ENCODE measurements at places on chromosomes 5 and 9. TPM values are rescaled to one million over a fixed set of nuclear protein-coding genes. Genes with fewer than 3 reads are reported as not detected.

CDH9 gene
- not detected for total RNA-seq

SLC46A2 gene
- not detected for total RNA-seq

ZNF658 gene
- total RNA-seq, result 1.6 TPM

CFAP77 gene
- total RNA-seq, result not detected

AGXT2 gene
- total RNA-seq, result not detected

FOXD4L5 gene
- 0.07 TPM for total RNA-seq

KIF24 gene
- total RNA-seq, result 3.2 TPM

KCNIP1 gene
- not detected for total RNA-seq

NDST1 gene
- total RNA-seq, result 193 TPM

SNCB gene
- not detected for total RNA-seq

PCDHA9 gene
- total RNA-seq, result not detected

NR5A1 gene
- not detected for total RNA-seq

ZNF484 gene
- total RNA-seq, result 5.7 TPM

CBY3 gene
- total RNA-seq, result not detected

CDH18 gene
- 0.87 TPM for total RNA-seq

PKN3 gene
- 5.6 TPM for total RNA-seq

GRCh38 chr5:58459146-58460001, 512 bp downstream of the PLK2 start:
- peak; percentile 30 for DNase-seq

DNA sequence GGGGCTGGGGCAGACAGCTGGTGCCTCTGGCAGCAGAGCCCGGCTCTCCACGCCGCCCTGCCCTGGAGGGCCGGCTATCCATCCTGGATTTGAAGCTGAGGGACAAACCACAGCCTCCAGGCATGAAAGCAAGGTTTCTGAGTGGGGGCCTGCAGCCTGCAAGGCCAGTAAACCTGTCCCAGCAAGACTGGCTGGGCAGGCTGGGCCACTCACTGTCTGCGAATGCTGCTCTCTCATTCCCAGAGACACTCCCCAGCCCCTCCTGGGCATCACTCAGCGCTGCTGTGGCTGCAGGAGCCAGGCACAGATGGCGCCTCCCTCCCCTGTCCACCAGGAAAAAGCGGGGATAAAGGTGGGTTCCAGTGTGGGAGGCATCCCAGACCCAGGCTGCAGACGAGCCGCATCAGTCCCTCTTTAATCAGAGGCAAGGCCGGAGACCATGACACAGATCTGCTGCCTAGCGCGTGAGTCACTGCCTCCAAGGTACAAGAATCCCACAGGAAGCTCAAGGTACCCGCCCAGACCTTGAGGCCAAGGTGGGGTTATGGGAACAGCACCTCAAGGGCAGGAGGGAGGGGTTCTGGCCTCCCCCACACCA, 118.0 kb downstream of the VAV2 start:
- DNase-seq, result peak; percentile 79

- DNase-seq, result no peak
Observed at GRCh38 chr9:68747043-68747533, 42.0 kb downstream of the PIP5K1B start.

DNA sequence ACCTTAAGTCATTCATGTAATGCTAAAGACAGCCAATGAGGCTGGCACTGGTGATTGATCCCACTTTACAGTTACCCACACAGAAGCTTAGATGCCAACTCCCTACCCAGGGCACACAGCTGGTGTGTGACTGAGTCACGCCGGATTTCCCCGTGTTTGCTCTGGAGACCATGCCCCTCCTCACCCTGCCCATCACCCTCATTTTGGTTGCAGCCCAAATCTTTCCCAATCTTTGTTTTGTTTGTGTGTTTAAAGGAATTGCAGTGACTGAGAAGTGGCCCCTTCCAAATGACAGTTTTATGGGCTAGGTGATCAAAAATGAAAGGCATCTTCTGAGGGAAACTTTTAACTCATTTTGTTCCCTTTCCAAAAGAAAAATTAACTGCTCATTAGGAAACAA, 10.9 kb downstream of the FBXL7 start:
- DNase-seq, result no peak

GRCh38 chr5:130323804-130324454, 419.7 kb downstream of the CHSY3 start:
- no peak for DNase-seq

DNA sequence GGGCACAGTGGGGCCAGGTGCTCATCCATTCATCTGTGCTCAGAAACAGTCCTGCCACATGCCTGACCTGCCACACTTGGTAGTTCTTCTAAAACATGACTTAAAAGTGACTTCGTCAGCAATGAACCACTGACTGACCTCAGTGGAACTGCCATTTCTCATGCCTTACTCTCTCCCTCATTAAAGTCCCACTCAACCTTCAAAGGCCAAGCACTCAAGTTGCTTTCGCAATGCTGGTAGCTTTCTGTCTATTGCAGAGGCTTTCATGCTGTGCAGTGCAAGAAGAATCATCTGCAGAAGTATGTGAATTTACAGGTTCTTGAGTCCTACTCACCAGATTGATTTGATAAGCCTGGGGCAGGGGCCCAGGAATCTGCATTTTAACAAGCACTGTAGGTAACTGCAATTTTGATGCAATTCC, 23.9 kb downstream of the B4GALT1 start:
- DNase-seq, result peak; percentile 86

GRCh38 chr5:153618867-153619266, 128.4 kb downstream of the GRIA1 start:
- peak; percentile 62 for DNase-seq

DNA sequence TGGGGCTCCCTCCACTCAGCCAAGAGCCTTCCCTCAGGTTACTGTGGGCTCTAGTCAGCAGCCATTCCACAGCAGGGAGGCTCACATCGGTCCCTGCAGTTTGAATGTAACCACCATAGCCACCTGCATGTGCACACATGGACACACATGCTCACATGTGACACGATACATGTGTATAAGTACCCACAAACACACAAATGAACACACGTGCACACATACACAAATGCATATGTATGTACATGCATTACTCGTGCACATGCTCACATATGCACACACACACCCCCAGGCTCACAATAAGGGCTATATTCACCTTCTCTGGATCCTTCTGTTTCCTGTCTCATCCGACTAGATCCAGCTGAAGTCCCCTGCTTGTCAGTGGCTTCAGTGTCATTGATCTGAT, 36.2 kb downstream of the UBE2QL1 start:
- DNase-seq, result no peak

DNA sequence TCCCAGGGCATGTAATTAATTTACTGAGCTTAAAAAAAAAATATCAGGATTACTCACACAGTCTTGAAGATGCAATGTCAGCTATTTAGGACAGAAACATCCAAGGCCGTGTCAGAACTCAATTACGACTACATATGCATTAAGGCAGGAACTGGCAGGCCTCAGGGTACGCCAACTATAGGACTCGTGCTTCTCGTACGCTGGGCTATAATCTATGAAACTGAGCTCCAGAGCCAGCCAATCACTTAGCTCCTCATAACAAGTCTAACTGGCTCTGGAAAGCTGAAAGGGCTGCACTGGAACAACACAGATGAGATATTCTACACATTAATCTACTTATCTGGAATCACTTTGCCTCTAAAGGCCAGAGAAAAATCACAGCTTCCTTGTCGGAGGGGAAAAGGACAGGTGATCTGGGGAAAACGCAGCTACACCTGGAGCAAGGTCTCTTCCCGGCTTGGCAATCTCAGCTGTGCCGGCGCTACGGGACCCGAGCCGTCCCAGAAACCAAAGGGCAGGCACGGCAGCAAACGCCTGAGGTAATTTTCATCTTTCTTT, 212.0 kb downstream of the DEPDC1B start:
- no peak for DNase-seq

- peak; percentile 41 for DNase-seq
Observed at GRCh38 chr5:95892784-95893354, 68.8 kb downstream of the ELL2 start.

DNA sequence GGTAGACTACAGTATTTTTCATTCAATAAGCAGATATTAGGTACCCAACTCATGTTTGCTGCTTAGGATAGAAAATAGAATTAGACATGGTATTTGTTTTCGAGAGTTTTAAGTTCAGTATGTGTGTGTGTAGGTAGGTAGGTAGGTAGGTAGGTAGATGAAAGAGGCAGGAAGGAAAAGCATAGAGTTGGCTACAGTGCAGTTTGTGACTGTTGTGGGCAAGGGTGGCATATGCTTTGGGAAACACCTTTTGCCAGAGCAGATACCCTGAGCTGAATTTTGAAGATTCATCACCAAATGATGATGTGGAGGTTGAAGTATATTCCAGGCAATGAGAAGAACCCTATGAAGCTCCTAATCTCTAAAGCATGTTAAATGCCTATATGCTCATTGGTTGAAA, 20.0 kb upstream of the PCSK5 start:
- DNase-seq, result no peak

- DNase-seq, result peak; percentile 90
Observed at GRCh38 chr5:65801352-65801783, 79.4 kb downstream of the NLN start.

DNA sequence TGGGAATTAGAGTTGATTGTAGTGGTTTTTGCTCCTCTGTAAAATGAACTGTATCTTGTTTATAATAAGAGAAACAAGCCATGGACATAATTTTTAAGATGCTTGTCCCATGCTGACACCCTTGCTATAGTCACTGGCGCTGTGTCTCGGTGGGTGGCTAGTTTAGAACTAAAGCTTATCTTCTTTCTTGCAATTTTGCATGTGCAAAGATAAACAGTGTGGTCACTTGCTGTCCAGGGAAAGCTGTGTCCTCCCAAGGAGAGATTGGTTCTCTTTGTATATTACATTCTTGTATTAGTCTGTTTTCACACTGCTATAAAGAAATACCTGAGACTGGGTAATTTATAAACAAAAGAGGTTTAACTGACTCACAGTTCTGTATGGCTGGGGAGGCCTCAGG, 143.8 kb downstream of the MELK start:
- DNase-seq, result no peak

GRCh38 chr9:72401396-72401795, 36.4 kb upstream of the ZFAND5 start:
- DNase-seq, result no peak

GRCh38 chr5:104347119-104347708, 784.6 kb upstream of the NUDT12 start:
- DNase-seq, result no peak

GRCh38 chr5:132747616-132748440, 602 bp downstream of the CCNI2 start:
- no peak for DNase-seq

DNA sequence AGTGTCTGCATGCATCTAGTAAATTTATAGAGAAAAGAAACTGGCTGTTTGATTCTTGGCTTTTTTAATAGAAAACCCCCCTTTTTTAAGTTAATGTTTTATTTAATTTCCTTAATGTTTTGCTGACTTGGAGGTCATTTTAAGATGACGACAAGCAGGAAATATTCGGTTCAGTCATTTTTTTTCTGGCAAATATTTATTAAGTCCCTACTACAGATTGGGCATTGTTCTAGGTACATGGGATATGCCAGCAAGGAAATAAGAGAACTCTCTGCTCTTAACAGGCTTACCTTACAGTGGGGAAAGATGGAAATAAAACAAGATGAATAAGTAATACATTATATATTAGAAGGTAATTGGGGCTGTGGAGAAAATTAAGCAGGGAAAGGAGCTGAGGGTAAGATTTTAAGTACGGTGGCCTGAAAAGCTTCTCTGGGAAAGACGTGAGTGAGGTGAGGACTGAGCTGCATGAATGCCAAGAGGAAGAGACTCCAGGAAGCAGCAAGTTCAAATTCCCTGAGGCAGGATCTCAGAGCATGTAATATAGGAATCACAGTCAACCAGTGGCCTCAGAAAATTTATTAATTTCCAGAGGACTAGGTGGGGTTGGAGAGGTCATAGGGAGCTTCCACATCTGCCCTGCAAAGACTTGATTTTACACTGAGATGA, 316.0 kb upstream of the DAP start:
- no peak for DNase-seq

DNA sequence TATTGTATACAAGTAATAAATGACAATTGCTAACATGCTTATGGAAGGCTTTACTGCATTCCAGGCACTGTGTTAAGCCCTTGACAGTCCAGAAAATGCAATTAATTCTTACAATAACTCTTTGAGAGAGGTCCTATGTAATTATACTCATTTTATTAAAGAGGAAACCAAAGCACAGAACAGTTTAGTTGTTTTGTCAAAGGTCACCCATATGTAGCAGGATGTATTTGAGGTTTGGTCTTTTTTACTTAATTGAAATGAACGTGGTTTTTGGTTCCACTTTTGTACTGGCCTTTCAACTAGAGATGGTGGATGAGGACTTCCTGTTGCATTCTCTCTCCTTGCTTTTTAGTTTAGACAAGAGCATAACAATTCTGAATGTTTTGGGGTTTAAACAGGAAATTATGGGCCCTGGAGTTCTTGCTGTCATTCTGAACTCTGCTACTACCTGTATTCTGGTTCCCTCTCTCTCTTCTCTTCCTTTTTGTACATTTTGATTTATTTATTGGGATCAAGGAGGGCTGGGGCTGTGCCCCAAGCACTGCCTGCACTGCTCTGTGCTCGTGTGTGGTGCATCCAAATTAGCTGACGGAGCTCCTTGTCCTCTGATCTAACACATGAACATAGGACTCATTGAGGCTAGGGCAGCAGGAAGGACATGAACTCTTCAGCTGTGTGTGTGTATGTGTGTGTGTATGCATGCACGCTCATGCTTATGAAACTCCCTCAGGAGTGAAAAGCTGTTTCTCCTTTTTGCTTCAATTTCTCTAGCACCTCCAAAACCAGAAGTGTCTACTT, 47.4 kb downstream of the SLC28A3 start:
- no peak for DNase-seq

- peak; percentile 11 for DNase-seq
Observed at GRCh38 chr5:10030219-10030831, 219.4 kb downstream of the ATPSCKMT start.

DNA sequence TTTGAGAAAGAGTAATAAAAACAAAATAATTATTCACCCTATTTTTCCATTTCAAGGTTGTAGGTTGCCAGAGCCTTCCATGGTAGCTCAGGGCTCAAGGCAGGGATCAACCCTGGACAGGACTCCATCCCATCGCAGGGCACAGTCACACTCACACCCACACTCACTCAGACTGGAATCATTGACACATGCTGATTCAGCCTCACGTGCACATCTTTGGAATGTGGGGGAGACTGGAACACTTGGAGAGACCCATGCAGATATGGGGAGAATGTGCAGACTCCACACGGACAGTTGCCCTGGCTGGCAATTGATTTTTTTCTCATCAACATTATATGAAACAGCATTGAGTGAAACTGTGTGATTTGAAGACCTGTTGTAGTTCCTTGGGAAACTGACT, 234.1 kb downstream of the ADGRV1 start:
- DNase-seq, result no peak

GRCh38 chr9:68522954-68523353, 17.7 kb downstream of the TMEM252 start:
- no peak for DNase-seq

GRCh38 chr9:133669182-133669801, 33.1 kb downstream of the DBH start:
- DNase-seq, result no peak

DNA sequence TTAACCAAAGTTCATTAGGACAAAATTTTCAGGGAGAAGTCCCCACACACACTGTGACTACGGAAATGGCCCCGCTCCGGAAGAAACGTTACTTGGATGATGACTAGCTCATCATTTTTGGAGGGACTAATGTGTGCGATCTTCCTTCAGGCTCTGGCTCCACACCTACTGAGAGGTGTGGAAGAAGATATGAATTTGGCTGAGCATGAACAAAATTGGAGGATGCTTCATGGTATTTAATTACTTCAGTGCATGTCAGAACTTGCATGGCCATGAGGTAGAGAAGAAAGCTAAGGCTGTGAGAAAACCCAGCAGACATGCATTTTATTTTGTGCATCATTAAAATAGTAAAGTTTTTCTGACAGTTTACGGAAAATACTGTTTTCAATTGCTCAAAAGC, 202.1 kb upstream of the TLE4 start:
- DNase-seq, result no peak
